ENCODE measurements at places on chromosomes 5 and 9.

- no peak for DNase-seq
Observed at GRCh38 chr9:75389101-75389500, 300.8 kb downstream of the OSTF1 start.

DNA sequence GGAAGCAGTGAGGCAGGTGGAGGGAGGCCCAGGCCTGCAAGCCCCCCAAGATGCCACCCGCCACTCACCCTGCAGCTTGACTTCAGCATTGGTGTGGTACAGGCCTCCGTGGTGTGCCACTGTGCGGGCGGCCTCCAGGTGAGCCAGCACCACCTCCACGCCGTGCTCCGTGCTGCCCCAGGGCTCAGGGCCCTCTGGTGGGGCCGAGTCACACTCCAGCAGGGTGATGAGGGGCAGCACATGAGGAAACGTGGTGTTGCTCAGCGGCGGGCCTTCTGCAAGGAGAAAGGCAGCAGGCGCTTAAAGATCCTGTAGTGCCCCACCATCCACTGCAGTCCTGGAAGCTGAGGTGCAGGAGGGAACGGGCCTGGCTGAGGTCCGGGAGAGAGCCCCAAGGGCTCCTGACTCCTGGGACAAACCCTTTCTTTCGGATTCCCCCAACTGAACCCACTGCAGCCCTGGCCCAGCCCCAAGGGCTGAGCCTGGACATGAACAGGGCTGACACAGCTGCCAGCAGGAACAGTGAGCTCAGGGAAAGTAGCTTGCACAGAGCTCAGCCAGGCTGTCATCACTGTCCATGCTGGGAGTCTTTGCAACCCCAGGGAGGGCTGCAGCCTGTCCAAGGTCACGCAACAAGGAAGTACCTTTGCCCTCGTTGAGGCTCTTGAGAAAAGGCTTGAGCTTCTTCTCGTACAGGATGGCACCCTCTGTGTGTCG is 4.7 kb upstream of the TOR2A start:
- DNase-seq = no peak

GRCh38 chr9:3214741-3215140 is 311.1 kb downstream of the RFX3 start:
- DNase-seq = no peak

DNA sequence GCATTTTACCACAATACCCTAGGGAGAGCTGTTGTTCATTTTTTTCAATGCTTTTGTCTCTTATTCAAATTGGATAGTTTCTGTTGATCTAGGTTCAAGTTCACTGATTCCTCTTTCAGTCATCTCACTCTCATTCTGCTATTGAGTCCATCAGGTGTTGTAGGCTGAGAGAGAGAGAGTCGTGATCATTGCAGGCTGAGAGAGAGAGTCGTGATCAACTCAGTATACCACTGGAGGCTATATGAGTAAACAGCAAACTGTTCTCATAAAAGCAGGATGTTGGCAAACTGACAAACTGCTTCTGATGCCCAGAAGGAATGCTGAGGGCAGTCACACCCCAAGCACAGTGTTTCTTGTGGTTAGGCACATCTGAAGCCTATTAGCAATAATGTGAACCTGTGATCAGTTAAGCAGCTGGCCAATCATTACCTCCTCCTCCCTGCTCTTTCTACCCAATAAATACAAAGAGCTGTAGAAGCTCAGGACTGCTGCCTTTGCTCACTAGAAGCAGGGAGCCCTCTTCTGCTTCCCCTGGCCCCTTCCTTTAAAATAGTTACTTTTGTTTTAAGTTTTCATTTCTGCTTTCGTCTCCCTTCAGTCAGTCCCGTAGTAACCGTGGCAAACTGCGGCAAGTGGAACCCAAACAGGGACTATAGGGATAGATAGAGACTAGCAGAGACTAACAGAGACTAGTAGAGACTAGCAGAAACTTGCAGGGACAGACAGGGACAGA is 476.1 kb upstream of the ACO1 start:
- no peak for DNase-seq

GRCh38 chr5:59296317-59297264 is 596.9 kb downstream of the PDE4D start:
- no peak for DNase-seq
